ENCODE measurements at places on chromosomes 11 and 22. TPM values are rescaled to one million over a fixed set of nuclear protein-coding genes. Genes with fewer than 3 reads are reported as not detected.
A peak's percentile ranks its signal among the peaks of the same experiment; 100 is the strongest.

GRCh38 chr11:14372011-14372410 lies 13.0 kb upstream of the RRAS2 start:
- DNase-seq: no peak

DNA sequence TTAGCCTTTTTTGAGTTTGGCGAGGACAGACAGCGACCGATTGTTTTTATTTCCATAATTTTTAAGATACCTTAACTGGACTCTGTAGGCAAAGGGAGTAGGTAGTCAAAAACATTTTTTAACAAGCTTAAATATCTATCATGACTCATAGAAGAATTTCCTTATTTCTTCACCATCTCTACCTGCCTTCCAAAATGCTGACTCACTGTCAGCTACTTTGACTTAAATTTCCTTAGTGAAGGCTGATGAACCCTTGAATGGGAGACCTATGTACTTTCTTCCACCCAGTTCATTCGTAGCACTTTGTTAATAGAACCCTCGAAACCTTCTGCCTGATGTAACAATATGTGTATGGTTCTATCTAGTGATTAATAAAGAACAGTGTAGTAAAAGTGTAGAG lies 1.1 kb upstream of the MTMR2 start:
- DNase-seq: no peak

Gene MUC5AC
- total RNA-seq: not detected

Gene TEX12
- total RNA-seq: not detected

GRCh38 chr11:17294033-17294432 lies 17.5 kb downstream of the NUCB2 start:
- DNase-seq: no peak

Gene KCNE3
- total RNA-seq: 13.3 TPM

- DNase-seq: no peak
Observed at GRCh38 chr11:116656011-116656410, 116.8 kb downstream of the BUD13 start.

DNA sequence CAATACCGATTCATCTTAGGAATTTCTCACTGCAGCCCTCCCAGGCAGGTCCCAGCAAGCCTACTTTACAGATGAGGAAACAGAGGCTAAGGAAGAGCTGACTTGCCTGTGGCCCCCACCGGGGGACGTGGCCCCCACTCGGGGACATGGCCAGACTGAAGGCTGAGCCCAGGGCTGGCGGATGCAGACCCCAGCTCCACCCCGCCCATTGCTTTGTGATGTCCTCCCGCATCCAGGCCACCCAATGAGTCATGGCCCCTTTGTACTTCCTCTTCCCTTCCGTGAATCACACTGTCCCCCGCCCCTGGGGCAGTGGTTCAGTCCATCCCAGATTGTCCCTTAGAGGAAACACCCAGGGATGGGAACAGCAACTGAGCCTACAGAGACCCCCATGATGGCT lies 116.0 kb upstream of the ANO1 start:
- DNase-seq: no peak

DNA sequence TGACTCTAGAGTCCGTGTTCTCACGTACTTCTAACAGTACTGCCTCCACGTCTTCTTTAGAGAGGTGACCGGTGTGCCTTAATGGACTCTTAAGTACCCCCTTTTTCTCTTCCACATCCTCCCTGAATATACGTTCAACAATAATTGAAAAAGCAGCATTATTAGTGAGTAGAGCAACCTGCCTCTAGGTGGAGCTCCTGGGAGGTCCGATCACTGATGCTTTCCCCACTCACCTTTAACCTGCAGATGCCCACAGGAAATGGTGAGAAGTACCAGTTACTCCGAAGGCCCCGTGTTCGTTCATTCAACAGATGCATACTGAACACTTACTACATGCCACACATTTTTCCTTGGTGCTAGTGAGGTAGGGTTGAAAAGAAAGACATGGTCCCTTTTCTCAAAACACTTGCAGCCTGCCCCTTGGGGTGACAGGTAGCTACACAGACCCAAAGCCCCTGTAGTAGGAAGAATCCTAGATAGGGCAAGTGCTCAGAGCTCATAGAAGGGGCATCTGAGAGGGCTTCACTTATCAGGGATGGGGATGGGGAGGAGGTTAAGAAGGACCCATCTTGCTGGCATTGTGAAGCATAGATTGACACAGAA lies 72.7 kb downstream of the FEZ1 start:
- no peak for DNase-seq

DNA sequence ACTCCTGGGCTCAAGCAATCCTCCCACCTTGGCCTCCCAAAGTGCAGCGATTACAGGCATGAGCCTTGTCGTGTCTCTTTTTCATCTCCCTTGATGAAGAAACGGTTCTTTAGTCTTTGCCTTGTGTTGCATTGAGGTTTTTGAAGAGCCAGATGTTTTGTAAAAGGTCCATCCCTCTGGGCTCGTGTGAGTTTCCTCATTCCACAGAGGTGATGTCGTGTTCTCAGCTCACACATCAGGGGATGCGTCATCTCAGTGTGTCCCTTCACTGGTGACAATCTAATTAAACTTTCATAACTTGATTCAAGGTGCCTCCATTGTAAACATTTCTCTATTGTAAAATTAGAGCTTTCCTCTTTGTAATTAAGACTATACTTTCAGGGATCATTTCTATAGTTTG lies 29.7 kb upstream of the TEF start:
- DNase-seq: no peak

DNA sequence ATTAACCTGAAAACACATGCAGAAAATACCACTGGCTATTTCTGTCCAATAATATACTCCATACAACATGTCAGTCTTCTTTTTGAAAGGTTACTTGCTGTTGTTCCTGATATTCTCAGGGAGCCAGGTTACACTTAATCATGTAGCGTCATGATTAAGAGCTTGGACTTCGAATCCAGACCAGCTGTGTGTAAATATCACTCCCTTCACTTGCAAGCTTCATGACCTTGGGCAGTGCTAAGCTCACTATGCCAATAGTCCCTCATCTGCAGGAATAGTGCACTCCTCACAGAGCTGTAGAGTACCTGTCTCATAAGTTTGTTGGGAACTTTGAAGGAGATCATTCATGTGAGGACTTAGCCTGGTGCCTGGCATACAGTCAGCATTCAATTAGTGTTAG lies 1.9 kb downstream of the HTR3B start:
- DNase-seq: no peak

GRCh38 chr22:31944700-31945442 lies 536 bp downstream of the YWHAH start:
- DNase-seq: peak; percentile 92

DNA sequence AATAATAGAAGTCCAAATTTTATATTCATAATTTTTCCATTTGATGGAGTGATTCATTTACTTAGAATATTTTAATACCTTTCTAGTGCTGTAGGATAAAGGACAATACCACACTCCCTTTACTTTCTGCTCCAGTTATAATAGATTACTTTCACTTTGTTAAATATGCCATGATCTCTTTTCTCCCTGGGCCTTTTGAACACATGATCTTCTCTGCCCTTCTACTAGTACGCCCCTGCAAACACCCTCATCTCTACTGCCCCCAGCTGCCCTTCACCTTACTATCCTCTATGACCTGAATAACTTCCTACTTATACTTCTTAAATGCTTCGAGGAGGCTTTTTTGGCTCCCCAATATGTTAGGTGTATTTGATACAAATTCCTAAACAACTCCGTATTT lies 177.3 kb downstream of the GUCY1A2 start:
- DNase-seq: no peak

Gene OR51B5
- not detected for total RNA-seq

Gene SAA1
- total RNA-seq: 5,251 TPM

DNA sequence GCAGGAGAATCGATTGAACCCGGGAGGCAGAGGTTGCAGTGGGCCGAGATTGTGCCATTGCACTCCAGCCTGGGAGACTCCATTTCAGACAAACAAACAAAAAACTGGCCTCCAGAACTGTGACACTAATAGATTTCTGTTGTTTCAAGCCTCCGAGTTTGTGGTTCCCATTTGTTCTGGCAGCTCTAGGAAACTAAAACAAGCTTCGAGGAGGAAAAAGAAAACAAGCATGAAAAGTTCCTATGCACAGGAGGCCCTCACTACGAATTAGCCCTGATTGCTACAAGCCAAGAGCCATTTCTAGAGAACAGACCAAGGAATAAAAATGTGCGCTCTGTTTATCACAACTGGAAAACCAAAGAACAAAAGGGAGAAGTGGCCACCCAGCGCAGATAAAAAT lies 47.8 kb upstream of the SHANK2 start:
- no peak for DNase-seq

DNA sequence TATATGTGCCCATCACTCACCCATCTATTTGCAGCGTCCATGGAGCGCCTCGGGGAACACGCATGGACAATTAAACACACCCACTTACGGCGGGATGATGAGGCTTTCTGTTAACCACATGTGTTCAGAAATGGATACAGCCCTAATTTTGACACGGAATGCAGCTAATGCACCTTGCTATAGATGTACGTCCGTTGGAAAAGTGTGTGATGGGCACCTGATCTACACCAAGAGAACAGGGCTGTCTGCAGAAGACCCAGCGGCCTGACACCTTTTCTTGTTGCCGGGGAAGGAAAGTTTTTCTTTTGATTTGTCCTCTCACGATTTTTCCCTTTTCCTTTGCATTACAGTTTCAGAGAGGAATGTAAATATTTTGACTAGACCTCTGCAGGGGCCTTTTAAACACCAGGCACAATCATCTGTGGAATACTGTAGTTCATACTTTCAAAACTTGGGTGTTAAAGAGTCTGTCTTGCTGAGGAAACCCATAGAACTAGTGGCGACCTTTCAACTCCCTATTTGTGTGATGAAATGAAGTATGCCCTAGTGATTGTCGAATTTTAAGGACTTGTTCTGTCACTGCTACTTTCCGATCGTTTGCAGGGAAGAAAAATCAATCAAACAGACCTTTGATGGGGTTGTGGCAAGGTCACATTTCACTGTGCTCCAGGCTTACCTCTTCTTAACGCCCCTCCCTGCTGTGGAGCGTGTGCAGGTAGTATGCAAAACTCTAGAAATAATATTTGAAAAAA lies 16.5 kb upstream of the PAX6 start:
- DNase-seq: no peak

Gene NOX4
- 11.4 TPM for total RNA-seq

DNA sequence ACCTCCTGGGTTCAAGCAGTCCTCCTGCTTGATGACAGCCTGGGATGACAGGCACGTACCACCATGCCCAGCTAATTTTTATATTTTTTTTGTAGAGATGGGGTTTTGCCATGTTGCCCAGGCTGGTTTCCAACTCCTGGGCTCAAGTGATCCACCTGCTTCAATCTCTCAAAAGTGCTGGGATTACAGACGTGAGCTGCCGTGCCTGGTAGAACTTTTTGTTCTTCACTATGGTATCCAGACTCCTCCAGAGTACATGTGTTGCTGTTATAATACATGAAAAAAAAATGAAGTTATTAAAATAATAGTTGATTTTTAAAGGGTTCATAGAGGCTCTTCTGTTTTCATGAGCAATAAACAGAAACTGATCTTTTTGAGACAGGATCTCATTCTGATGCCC lies 29.6 kb downstream of the ZNF143 start:
- no peak for DNase-seq

GRCh38 chr22:35563211-35563610 lies 22.6 kb downstream of the RASD2 start:
- DNase-seq: no peak

GRCh38 chr11:116511684-116512083 lies 261.1 kb downstream of the BUD13 start:
- peak; percentile 41 for DNase-seq

Gene PTPRJ
- 24.0 TPM for total RNA-seq

Gene RAG2
- total RNA-seq: not detected

DNA sequence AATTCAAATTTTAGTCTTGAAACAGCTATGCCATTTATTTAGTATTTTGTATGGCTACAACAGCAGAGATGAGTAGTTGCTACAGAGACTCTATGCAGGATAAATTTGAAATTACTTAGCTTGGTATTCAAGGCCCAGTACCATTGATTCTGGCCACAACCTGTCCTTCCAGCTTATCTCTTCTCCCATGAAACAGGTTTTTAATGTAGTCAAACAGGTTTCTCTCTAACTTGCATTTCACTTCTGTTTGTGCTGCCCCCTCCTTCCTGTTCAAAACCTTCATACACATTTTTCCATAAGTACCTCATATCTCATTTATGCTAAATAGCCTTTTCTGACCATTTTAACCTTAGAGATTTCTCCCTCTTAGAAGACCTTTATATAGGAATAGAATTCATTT lies 3.3 kb downstream of the USP47 start:
- no peak for DNase-seq

DNA sequence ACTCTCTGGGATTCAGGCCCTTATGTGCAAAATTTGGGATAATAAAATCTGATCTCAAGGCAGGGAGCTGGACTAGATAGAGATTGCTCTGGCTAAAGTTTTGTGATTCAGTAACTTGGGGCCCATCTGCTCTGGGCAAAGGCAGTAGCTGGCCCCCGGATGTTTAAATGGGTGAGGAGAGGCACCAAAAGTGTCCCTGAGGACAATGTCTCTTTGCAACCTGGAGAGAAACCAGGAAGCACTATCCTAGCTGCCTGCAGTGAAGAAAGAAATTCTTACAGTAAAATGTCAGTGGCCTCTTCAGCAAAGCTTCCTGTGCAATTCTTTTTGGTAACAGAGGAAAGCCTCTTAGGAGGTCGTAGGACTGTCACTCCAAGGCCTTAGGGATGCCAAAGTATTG lies 54.6 kb upstream of the BARX2 start:
- no peak for DNase-seq

- DNase-seq: no peak
Observed at GRCh38 chr11:10285148-10285802, 8.7 kb downstream of the SBF2 start.

GRCh38 chr22:37910890-37911672 lies 5.0 kb downstream of the MICALL1 start:
- DNase-seq: no peak

DNA sequence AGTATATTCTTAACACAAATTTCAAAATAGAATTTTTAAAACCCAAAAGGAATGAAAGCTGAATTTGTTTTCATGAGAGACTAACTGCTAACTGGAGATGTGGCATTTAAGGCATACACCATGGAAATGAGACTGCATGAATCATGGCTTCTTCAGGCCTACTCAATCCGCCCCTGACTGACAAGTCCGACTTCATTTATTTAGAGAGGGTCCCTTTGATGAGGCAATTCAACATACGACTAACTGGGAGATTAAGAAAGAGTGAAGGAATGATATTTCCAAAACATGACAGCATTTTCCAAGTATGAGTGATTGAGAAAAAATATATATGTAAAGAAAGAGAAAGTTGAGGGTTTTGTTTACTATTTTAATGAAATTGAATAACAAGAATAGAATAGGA lies 720.1 kb downstream of the DLG2 start:
- DNase-seq: no peak

Gene OR52H1
- not detected for total RNA-seq

Gene FAT3
- 0.45 TPM for total RNA-seq

Gene ESAM
- 84.0 TPM for total RNA-seq

Gene TTC38
- total RNA-seq: 39.4 TPM

DNA sequence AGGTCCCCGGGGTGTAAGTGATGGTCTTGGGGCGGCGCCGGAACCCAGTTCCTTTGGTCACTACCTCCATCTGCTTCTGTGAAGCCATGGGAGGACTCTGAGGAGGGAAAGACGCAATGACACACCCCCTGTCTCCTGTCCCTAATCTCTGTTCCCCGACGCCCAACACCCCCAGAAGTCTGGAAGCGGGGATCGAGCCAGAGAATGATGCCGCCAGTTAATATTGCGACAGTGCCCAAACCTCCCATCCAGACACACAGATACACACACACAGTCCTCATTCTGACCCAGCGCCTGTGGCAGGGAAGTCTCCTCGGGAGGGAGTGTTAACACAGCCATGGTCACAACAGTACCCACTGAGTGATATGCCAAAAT lies 352 bp downstream of the C22orf23 start:
- no peak for DNase-seq

GRCh38 chr11:111350811-111351210 lies 28.3 kb downstream of the POU2AF1 start:
- DNase-seq: no peak
